ENCODE measurements at places on chromosomes 4 and X.

DNA sequence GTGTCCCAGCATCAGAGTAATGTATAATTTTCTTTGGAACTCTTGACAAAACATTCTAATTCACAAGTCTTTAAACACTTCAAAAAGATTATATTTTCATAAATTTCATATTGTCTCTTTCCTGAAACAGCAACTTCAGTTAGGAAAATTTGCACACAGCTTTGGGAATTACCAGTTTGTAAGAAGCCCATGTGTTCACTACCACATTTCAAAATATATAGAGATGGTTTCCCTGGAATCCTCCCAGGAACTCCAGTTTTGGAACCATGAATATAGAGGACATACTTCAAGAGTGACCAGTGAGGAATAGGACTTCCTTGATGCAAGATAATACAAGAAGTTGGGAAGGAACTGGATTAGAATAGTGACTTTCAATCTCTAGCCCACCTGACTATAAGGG lies 28.7 kb upstream of the HPGDS start:
- no peak for DNase-seq

GRCh38 chr4:155444721-155445120 lies 68.0 kb upstream of the MAP9 start:
- DNase-seq, result no peak

DNA sequence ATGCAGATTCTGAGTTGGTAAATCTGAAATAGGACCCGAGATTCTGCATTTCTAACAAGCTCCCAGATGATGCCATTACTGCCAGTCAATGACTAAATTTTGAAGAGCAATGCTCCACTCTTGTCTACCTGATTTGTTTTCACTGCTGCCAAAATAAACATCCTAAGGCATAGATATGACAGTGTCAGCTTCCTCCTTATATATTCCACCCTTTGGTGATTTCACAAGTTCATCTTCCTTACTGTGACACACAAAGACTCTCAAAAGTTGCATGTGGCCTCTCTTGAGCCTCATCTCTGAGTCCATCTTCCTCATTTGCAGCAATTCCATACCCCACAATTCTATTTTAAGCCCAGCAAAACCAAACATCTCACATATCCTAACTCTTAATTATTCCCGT lies 110.9 kb downstream of the FBXW7 start:
- peak; percentile 76 for DNase-seq

DNA sequence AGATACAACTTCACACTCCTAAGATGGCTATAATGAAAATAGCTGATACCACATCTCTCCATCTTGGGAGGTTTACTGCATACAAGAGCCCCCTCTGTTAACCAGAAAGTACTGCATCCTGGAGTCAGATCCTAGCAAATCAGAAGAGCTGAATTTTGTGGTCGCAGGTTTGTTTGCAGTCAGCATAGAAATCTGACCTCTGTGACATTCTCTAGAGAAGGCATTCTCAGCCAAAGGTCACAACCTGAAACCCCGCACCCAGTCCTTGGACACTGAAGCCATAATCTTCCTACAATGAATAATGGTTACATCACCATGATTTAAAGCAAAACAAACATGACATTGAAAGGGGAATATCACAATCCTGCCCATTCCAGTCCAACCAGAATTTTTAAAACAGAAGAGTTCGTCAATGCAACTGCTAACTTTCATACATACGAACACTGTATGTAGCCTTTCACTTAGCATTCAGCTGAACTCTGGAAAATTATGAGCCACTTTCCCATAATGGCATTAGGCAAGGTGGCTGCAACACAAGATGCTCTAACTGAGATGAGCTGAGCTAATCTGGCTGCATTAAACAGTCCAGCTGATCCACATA lies 17.6 kb downstream of the HS6ST2 start:
- DNase-seq, result no peak

- no peak for DNase-seq
These were observed 226.9 kb downstream of the FSTL5 start for GRCh38 chr4:161936625-161937550.

- DNase-seq, result no peak
These were observed 14.6 kb upstream of the SLC25A4 start for GRCh38 chr4:185128272-185129119.

DNA sequence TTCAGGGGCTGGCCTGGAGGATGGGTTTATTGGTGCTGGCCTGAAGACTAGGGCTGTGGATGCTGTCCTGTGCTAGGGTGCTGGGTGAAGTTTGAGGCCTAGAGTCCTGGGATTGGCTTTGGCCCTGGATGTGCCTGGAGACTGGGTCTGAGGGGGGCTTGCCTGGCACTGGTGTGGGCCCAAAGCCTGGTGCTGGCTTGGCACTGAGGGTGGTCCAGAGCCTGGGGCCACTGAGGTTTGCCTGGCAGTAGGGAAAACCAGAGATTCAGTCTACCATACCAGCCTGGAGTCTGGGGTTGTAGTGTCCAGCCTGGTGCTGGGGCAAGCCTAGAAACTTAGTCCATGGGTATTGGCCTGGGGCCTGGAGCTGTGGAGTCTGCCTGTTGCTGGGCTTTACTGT lies 16.6 kb downstream of the BMP15 start:
- DNase-seq, result no peak
